ENCODE measurements at places on chromosomes 3 and 15.
A peak's percentile ranks its signal among the peaks of the same experiment; 100 is the strongest.

- DNase-seq: no peak
Observed at GRCh38 chr3:12242772-12243171, 46.1 kb upstream of the PPARG start.

DNA sequence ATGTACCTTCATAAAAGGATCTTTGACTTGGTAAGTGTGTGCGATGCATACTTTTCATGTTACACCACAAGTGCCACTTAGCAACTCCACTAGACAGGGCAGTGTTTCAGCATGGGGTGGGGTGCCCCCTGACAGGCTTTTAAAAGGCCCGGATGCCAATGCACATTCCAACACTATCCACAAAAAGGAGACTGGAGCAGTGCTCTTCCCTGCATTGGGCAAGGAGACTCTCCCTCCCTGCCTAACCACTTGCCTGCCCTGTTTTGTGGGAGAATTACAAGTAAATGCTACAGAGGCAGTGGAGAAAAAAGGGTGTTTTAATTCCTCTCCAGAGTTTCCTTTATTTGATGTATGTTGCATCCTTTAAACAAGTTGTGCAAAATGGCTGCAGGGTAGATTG, 1.7 kb upstream of the RARB start:
- DNase-seq: no peak

DNA sequence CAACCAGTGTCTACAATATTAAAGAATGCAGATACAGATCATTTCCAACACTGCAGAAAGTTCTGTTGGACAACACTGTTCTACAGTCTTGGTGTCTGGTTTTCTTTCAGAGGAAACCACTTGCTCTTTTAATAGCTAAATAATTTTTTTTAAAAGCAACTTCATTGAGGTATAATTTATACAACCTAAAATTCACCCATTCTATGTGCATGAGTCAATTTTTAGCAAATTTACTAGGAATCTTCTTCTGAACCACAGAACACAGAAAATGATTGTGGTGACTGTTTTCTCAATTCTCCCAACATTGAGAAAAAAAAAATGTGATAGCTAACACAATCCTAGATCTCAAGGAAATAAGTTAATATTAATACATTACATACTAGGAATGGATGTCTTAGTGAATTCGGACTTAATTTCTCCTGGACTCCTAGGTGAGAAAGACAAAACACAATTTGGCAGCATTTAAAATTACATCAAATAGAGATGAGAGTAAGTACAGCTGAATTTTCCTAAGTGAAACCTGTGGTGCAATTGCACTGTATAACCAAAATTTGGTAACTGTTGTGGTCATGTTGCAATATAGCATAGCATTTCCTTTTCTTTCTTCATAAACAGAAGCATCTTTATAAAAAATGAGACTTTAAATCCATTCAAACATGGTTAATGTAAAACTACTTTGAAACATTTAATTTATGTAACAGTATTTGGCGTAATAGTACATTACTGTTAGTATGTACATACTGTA, 15.3 kb upstream of the PLCL2 start:
- DNase-seq: no peak

GRCh38 chr3:126954141-126954842, 28.6 kb upstream of the PLXNA1 start:
- peak; percentile 83 for DNase-seq

DNA sequence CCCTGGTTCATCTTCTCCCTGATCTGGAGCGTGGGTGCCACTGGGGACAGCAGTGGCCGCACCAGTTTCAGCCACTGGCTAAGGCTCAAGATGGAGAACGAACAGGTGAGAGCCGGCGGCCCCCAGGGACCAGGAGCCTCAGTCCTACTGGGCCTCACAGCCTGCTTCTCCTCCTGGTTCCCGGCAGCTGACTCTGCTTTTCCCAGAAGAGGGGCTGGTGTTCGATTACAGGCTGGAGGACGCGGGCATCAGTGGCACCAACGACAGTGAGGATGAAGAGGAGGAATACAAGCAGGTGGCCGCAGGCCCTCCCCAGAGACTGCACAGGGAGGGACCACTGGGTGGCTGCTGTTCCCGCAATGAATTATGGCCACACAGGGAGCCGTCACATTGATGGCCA, 54.4 kb downstream of the DNAH1 start:
- DNase-seq: no peak

DNA sequence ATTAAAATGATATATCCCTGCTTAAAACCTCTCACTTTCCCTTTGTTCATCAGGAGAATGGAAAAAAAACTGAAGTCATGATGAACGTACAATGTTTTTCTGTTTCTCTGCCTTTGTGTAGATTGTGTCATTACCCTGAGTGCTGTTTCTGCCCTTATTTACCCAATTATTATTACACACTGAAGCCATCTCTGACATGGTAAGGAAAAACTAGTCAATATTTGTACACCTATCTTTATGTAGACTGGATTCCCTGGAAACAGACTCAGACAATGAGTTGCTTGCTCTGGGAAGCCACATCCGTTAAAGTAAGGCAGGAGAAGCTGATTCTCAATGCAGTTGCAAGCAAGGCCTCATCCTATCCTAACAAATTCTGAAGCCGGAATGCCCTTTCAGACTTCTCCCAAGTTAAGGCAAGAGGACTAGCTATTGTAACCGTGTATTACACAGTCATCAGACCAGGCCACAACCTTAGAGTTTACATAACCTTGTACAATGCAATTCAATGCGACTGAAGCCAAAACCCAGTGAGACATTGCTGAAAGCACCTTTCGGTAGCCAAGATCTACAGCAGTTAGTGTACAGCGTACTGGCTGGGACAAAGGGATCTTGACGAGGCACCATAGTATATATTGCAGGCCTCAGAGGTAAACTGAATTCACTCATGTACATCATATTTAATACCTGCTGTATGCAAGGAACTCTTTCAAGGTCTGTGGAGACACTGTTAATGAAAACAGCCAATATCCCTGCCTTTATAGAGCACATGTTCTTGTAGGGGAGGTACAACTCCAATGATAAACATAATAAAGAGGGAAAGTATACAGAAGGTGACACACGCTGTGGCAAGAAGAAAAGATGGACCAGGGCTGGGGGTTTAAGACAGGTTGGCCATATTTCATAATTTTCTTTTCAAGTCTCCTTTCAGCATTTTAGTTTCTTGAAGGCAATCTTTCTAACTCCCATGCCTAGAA, 1040.8 kb upstream of the SEMA6D start:
- no peak for DNase-seq

DNA sequence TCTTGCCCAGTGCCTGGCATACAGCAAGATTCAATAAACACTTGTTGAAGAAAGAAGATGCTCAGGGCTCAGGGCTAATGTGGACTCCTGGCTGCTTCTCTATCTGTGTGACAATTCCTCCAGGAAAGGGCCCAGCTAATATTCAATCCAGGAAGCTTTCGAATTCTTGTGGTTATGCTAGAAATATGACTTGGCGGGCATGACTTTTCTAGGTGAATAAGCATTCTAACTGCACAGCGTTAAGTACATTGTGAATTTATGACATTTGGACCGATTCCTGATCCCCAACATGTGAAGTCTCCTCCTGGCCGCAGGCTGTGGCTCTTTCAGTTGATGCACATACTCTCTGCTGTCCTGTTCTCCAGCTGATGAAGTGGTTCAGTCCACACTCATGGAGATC, 117.0 kb downstream of the IMPG2 start:
- DNase-seq: no peak

DNA sequence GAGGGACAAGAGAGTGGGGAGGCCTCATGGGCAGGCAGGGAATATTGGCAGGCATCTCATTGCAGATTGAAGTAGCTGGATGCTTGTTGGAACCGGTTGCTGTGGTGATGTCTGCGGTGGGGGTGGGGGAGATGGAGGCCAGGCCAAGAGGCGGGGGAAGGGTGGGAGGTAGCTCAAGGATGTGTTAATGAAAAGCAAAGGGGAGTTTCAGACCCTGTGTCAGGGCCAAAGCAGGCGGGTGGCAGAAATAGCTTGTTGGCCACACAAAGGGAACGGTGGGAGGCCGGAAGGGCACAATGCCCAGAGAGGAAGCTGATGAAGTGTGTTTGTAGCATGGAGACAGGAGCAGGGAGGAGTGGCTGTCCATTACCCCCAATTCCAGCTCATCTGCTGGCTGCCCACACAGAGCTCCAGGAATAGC, 28.0 kb downstream of the CCDC33 start:
- DNase-seq: no peak

DNA sequence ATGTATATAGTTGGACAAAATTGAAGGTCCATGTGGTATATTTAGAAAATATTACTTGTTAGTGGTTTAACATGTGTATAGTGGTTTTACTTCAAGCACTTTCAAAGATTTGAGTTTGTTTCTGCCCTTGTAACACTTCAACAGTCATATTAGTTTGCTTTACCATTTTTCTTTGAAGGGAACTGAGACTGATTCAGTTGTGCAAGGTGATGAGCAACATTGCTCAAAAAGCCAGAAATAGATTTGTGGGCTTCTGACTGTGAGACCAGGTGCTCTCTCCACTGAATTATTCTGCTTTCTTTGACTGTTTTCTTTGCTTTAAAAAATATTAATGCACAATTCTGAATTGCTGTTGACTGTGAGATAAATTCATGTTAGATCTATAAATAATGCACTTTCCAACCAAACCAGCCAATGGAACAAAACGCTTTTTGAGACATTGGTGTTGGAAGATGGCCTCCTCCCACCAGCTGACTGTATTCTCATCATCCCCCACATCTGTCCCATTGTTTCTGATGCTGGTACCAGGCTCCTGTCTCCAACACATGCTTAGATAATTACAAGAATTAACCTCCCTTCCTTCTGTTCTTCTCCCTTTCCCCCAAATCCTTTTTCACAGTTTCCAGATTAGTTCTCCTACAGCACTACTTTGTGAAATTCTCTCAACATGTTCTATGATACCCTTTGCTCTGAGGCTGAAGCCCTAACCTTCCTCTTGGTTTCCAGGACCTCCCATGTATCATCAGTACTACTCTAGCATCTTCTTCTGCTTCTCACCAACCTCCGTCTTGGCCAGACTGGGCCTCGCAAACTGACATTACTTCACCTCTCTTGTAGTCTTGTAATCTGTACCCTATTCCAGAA, 27.9 kb downstream of the PLCL2 start:
- DNase-seq: peak; percentile 47

DNA sequence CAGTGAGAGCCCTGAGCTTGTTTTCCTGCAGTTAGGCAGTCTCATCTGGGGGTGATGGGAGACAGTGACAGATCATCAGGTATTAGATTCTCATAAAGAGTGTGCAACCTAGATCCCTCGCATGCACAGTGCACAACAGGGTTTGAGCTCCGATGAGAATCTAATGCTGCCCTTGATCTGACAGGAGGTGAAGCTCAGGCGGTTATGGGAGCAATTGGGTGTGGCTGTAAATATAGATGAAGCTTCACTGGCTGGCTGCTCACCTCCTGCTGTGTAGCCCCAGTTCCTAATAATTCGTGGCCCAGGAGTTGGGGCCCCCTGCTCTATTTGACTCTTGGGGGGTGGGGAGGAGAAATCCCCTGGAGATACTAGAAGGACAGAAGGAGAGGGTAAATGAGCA, 309.4 kb upstream of the STT3B start:
- DNase-seq: no peak

GRCh38 chr3:9986230-9986725, 363 bp downstream of the EMC3 start:
- no peak for DNase-seq

DNA sequence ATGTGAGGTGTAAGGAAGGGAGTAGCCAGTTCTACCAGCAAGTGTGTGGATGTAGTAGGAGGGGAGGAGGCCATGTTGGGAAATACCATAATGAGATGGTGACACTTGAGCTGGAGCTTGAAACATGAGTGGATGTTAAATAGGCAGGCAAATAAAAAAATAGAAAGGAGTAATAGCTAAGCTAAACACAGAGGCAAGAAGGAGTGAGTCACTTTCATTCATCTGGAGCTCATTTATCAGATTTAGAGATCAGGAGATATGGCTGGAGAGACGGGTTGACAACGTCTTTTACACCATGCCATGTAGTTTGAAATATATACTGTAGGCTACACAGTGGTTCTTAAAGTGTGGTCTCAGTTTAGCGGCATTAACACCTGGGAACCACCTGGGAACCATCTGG, 390.5 kb downstream of the DIPK2A start:
- DNase-seq: no peak

DNA sequence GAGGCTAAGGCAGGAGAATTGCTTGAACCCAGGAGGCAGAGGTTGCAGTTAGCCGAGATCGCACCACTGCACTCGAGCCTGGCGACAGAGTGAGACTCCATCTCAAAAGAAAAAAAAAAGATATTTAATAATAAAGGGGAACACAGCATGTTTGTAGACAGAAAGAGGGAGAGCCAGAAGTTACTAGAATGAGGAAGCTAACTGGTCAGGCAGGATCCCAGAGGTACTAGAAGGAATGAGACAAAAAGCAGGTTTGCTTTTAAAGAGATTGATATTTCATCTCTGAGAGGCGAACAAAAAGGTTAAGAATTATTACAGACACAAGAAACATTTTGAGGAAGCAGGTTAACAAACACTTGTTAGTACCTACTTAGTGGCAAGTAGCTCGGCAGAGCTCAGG, 9.2 kb downstream of the CD200R1 start:
- peak; percentile 33 for DNase-seq

- no peak for DNase-seq
Observed at GRCh38 chr3:175155172-175155571, 296.0 kb downstream of the NAALADL2 start.

DNA sequence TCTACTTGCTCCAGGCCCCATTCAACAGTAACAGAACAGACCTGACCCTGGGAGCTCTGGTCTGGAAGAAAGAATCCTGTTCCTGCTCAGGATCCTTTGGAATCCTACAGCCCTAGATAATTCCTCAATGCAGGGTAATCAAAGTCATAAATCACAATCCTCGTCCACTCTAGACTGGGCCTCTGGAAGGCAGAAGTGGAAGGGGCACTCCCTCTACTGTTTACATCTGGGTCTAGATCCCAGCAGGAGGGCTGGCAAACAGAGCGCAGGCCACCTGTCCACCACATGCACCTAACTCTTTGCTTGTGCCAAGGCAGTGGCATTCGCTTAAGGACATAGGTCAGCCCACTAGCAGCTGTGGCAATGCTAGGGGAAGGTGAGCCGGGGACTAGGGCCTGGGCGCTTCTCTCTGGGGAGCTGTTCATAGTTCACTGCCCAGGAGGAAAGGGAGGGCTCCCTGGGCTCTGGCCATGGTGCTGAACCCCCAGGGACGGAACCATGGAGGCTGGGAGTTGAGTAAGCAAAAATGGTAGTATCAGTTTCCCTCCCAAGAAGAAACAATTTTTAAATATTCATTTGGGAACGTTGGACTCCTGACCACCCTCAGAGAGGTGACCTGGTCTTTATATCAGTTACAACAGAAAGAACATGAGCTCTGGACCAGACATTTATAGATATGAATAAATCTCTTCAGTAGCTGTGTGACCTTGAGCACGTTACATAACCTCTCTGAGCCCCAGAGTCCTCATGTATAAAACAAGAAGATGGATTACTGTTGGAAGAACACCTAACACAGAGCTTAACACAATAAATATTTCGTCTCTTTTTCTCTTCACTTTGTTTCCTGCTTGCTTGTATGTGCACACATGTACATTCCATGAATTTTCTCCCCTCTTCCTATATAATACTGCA, 90.2 kb downstream of the NTRK3 start:
- DNase-seq: peak; percentile 15
